Motor neuron (in vitro differentiated cells): ENCODE measurements at places on chromosomes 4 and X.

- ATAC-seq, result no peak
Measured at GRCh38 chrX:69424910-69425309, 79.2 kb upstream of the NALF2 start.

DNA sequence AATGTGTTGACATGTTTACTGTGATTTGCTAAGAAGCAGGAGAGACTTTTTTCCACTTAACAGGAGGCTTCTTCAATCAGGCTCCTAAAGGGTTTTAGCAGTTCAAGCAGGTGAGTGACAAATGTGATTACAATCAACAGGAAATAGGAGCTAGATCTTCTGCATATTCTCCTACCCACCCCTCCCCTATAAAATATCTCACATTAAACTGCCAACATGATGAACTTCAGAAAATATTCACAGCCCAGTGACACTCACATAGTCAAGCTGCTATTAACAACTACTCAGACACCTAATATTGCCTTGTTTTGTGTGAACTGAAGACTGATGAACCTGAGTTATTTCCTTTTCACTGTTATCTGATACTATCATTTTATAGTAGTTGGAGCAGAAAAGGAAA is 55.9 kb upstream of the ANTXR2 start:
- no peak for ATAC-seq

DNA sequence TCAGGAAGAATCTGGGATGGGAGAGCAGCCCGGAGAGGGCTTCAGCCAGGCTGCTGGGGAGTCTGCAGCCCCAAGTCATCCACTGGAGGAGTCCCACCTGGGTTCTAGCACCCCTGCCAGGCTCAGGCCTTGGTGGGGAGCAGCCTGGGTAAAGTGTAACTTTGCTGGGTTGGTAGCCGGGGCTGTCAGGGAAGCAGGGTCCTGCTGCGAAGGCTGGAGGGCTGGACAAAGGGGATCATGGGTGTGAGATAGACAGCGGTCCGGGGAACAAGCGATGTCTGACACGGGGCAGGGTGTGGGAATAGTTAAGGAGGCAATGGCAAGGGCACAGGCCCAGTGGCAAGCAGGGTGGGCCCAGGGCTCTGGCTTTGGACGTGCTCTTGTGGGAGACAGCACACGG is 37.6 kb downstream of the PDHA1 start:
- no peak for ATAC-seq

- no peak for ATAC-seq
Measured at GRCh38 chr4:139718833-139719232, 53.2 kb downstream of the MGST2 start.

GRCh38 chrX:129744861-129745321 is 6.1 kb downstream of the XPNPEP2 start:
- no peak for ATAC-seq

- ATAC-seq, result peak; percentile 38
Measured at GRCh38 chrX:47643926-47644325, 6.4 kb downstream of the ELK1 start.
